ENCODE measurements at places on chromosomes 2 and 18.

GRCh38 chr2:104812286-104812685 is 41.6 kb upstream of the POU3F3 start:
- no peak for DNase-seq

DNA sequence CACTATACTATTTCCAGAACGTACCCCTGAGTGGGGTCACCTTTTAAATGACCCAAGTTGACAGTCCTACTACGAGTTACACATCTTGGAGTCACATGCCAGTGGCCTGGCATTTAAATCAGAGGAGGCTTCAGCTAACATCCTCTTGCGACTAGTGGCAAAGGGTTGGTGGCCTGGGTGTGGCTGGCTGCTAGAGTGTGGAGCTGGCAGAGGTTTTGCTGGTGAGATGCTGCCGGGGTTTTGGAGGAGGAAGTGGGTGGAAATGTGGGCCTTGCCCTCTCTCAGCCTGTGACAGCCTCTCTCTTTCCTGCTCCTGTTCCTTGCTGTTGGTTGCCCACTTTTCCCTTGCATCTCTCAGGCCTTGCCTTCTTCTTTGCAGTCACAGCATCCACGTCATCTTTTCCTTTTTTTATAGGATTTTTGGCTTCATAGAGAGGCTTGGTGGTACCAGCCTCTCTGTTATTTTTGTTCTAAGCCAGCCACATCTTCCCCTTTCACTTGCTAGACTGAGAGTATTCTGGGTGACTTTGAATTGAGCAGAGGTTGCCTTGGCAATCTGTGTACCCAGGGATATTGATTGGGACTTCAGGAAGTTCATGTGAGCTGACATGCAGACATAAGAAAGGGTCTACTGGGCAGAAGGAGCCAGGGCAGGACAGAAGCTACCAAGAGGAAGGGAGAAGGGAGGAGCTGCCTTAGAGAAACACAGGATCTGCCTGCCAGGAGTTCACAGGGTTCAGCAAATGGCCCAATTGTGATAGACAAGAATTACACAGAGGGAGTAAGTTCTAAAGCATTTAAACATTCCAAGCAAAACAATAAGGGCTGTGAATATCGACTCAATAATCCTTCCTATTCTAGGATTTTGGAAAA is 55.4 kb downstream of the CDC42EP3 start:
- no peak for DNase-seq

DNA sequence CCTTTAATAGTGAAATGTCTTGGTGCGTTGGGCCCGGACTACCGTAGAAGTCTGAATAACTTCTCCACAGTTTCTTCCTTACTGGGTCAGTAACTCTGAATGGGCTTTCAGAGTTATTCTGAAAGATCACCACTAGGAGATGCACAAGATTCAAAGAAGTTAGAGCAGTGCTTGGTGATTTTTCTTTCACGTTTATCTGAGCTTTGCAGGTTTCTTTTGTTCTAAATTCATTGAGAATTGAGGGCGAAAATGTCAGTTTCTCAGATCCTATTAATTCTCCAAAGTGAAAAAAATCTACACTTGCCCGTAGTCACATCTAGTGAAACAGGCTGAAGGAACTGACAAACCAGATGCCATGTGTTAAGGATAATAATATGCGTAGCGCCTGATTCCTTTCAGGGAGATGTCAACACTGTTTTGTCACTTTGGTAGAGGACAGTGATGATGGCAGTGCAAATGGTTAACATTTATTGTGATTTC is 70.1 kb downstream of the QPCT start:
- DNase-seq: peak; percentile 80

DNA sequence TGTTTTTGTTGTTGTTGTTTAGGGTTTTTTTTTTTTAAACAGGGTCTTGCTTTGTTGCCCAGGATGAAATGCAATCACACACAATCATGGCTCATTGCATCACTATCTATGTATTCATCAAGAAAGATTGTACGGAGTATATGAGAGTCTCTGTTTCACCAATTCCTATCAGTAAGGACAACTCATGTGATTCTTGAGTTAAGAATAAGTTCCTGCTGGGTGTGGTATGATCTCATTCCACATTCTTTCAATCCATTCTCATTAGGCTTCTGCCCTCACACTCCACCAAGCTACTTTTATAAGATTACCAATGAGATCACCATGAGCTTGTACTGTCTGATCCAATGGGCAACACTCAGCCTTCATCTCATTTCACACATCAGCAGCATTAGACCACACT is 9.1 kb upstream of the AP1S3 start:
- no peak for DNase-seq

DNA sequence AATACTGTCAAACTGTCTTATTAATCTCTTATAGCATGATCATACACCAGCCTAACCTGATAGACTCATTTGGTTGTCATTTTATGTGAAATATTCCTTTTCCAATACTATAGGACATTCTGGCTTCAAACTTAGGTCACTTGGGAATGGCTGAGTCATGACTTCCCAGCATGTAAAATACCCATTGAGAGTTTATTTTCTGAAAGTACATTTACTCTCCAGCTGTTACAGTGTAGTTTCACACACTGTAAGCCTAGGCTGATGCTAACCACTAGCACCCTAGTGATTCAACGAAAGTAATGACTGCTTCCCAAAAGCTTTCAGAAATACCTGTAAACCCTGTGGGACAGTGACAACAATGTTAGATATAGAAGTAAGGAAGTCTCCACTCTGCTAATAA is 93.8 kb downstream of the FIGN start:
- DNase-seq: no peak

DNA sequence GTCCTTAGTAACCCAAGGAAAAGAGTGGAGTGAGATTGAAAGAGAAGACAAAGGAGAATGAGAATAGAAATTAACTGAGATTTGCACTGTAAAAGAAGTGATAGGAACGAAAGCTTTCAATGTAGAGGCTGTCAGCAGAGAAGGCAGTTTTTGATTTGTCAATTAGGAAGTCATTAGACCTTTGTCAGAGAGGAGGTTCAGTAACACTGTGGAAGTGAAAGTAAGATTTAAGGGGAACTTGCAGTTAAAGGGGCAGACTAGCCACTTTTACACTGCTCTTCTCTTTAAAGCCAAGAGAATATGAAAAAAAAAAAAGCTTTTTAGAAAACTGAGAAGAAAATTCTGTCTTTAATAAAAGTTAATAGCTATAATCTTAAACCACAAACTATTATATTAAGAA is 11.5 kb upstream of the KYNU start:
- DNase-seq: no peak

DNA sequence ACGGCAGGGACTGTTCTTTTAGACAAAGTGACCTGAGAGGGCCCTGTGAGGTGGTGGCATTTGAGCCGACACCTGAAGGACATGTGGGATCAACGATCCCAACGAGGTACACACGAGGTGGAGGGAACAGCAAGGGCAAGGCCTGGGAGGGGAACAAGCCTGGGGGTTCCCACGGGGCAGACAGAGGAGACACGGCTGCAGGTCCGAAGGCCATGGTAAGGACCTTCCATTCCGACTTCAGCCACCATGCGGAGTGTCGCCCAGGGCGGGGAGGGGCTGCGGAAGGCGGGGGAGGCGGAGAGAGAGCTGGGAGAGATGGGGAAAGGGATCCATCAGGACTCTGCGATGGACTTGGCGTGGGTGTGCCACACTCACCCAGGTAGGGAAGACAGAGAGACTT is 151.8 kb downstream of the HDAC4 start:
- no peak for DNase-seq

GRCh38 chr18:2173486-2173885 is 397.8 kb downstream of the METTL4 start:
- DNase-seq: no peak

- no peak for DNase-seq
Measured at GRCh38 chr2:20645761-20646160, 5.1 kb downstream of the HS1BP3 start.

DNA sequence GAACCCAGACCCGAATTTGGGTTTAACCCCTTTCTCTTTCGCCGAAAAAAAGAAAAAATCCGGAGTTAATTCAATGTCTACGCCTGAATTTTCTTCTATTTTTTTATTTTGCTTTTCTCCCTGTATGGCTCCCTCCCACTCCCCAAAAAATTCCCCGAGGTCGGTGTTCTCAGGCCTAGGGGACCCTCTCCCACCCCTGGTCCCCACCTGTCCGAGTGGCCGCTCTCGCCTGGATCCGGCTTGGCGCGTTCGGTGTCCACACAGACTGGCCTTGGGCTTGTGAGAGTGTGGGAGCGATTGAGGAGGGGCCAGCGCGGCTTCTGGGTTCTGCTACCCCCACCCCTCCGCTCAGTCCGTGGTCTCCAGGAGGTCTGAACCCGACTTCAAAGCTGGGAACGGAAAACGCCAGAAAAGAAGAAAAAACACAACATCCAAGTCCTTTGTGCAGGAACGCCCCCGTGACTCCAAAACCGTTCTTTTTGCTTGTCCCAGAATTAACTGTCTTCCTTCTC is 5.7 kb upstream of the EN1 start:
- no peak for DNase-seq

DNA sequence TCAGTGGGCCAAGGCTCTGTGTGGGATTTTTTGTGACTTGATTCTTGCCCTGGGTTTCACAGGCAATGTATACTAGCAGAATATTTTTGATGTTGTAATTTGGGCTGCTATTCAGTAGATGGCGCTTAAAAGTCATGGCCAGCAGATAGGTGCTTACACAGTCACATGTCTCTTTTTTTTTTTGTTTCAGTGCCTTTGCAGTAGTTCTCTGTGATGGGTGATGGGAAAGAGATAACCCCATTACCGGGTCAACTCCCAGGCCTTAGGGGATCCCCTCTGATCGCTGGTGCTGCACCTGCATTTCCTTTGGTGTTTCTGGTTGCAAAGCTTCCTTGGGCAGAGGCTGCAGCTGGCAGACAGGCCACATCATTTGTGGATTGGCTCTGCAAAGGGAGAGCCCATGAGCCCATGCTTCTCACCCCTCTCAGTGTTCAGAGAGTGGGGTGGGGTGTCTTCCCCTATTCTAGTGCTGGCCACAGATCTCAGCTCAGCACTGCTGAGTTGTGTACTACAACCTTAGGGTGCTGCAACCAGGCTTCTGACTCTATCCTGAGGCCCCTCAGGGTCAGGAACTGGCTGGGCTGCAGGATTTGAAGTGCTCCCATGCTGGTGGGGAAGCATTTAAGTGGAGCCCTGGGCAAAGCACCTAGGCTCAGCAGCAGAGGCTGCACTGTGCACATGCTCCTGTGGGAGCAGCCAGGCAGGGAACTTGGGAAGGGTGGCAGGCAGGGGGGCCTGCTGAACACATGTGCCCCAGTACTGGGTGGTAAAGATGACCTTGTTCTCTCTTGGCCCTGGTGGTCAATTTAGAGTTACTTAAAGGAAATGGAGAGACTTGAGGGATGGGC is 219.8 kb upstream of the SPHKAP start:
- DNase-seq: no peak

- DNase-seq: no peak
Measured at GRCh38 chr2:31222071-31222470, 4.8 kb upstream of the CAPN14 start.

- DNase-seq: no peak
Measured at GRCh38 chr2:29015701-29016470, 34.8 kb downstream of the TOGARAM2 start.

DNA sequence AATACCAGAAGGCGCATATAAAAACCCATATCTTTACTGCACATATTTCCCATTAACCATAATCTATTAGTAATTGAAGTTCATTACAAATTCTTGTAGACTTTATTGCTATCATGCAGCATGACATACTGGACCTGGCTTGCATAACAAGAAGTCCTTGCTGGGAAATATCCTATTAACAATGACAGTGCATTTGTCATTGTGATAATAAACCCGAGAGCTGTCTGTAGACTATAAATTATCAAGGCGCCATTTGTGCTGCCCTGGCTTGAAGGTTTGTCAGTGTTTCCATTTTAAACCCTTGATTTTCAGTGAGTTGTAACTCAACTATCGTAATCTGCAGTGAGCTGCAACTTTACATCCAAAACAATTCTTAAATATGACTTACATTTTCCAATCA is 59.0 kb downstream of the HNMT start:
- DNase-seq: no peak

DNA sequence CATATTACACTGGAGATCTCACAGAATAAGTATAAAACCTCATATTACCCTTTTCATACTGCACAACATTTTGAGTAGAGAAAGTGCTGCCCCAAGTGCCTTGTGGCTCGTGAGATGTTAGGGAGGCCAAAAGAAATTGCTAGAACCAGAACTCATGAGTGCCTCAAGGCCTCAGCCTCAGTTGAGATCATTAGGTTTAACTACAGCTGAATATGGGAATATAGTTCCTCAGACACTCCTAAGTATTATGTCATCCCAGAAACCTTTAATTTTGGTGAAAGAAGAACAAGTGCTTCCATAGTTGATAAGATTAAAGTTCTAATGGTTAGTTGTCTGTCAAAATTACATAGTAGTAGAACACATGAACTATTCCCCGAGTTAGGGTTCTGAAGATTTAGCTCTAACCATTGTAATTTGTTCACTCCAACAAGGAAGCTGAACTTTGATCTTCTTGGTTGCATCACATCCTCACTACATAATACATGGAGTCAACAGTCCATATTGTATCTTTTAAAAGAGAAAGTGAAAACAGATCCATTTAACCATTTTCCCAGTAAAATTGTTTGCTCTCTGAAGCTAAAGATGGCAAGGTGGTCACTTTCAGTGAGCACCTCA is 9.6 kb upstream of the AQP4 start:
- DNase-seq: no peak

DNA sequence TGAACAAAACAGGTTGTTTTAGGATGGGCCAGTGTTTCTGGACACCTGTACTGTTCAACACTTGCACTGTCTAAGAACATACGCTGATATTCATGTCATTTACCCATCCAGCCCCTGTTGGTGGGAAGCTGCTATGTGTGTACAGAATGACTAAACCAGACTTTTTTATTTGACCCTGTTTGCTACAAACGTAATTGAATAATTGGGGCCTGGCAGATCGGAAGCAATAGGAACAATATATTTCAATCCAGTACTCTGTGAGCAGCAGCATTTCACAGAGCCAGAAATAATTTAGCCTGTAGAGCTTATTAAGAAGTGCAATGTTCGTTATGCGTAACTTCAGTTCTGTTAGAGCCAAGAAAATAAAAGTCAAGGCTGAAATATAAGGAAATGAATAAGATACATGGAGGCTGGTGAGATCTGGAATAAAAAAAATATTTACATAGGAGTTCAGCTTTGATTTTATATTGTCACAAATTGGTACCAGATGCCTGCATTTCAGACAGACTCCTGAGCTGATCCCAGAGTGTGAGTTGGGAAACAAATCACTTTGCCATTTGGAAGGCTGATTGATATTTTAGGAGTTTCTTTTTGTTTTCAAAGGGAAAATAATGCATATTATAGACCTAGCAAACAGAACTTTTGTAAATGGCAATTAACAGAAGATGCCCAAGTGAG is 19.7 kb downstream of the CABLES1 start:
- no peak for DNase-seq

All from NCI-H2081 (cell line).